ENCODE measurements at places on chromosomes 2 and 18. TPM values are rescaled to one million over a fixed set of nuclear protein-coding genes. Genes with fewer than 3 reads are reported as not detected.

The GPR39 gene
- total RNA-seq, result 0.86 TPM

The AQP12B gene
- total RNA-seq, result not detected

The CENPA gene
- 1.6 TPM for total RNA-seq

The NOSTRIN gene
- 0.09 TPM for total RNA-seq

The PLEK gene
- not detected for total RNA-seq

The PROM2 gene
- total RNA-seq, result 1.1 TPM

The POTEJ gene
- total RNA-seq, result not detected

The PJVK gene
- total RNA-seq, result 3.3 TPM

The CDK15 gene
- 5.8 TPM for total RNA-seq

The GPAT2 gene
- 1.0 TPM for total RNA-seq

The GCG gene
- total RNA-seq, result not detected

The PAIP2B gene
- total RNA-seq, result 0.63 TPM

The ARHGAP25 gene
- total RNA-seq, result 0.47 TPM

The LYPD6 gene
- total RNA-seq, result not detected

The EN1 gene
- total RNA-seq, result not detected

The SERPINB2 gene
- 1.4 TPM for total RNA-seq

The SLC5A7 gene
- not detected for total RNA-seq

The OTX1 gene
- 0.32 TPM for total RNA-seq

The ZCCHC2 gene
- total RNA-seq, result 4.7 TPM

The FMNL2 gene
- total RNA-seq, result 31.8 TPM

The CHRNG gene
- not detected for total RNA-seq

The GALNT5 gene
- 30.1 TPM for total RNA-seq

The UGT1A3 gene
- total RNA-seq, result not detected
